ENCODE measurements at places on chromosomes 7 and 10.

DNA sequence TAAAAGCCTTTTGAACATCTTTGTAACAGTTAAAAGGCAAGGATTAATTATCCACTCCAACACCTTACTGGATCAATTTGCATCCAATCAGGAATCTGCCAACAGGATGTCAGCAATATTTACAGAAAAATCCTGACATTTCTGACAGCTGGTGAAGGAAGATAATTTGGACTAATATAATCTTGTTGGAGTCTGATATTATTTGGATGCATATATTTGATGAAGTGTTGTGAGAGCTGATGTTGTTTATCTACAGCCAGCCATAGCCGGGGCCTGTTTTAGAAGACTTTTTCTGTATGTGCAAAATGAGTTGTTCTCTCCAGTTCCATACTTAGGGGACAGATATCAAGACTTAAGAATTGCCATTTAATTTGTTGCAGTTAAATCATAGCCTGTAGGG is 91.1 kb downstream of the GPR37 start:
- no peak for DNase-seq

GRCh38 chr7:28544453-28545117 is 132.3 kb downstream of the CREB5 start:
- DNase-seq = no peak

GRCh38 chr7:101705331-101705730 is 76.2 kb upstream of the MYL10 start:
- DNase-seq = no peak

DNA sequence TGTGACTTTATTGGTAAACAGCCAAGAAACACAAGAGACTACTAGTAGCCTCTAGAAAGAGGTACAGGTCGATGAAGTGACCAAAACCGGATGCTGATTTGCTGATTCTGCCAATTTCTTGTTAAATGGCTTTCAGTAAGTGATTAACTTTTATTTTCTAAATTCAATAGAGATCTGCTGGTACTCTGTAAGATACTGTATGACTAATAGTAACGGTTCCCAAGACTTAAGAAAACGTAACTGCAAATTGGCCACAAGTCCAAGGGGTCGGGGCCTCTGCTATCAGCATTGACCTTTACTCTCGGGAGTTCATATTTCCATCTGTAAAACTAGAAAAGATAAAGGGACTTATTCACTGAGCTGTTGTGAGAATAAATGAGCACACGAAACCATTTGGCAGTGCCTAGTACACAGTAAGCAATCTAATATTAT is 1.4 kb downstream of the FAM3C start:
- DNase-seq = no peak

GRCh38 chr10:34134602-34135001 is 680.5 kb downstream of the PARD3 start:
- no peak for DNase-seq

DNA sequence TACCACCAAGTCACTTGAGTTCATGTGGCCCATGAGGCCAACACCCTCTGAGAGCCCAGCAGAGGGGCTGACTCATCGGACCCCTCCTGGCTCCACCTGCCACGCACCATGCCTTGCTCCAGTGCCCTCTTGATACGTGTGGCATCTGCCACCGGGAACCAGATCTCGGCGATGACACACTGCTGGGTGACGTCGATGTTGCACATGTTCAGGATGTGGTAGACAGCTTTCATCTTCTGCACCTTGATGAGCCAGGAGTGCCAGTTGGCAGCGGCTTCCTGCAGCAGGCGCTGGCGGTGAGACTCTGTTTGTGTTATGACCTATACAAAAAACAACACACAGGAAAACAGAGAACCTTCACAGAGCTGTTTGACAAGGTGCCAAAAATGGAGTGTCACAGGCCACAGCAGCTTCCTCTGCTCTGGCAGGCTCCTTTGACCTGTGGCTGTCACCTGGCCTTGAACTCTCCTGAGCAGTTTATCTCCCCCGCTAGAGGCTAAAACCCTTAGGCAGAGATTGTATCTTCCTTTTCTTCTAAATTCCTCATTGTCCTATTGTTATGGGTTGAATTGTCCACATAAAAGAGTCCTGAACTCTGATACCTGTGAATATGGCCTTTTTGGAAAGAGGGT is 45.2 kb upstream of the TMEM213 start:
- DNase-seq = no peak

GRCh38 chr7:116446212-116446855 is 53.2 kb upstream of the CAV2 start:
- DNase-seq = no peak

- no peak for DNase-seq
These were observed 28.7 kb downstream of the PDZD8 start for GRCh38 chr10:117346574-117346973.

- DNase-seq = no peak
These were observed 8.9 kb upstream of the CYREN start for GRCh38 chr7:135179321-135179925.

Data from Kasumi-1 (cell line).